ENCODE measurements at places on chromosomes 3 and 15. TPM values are rescaled to one million over a fixed set of nuclear protein-coding genes. Genes with fewer than 3 reads are reported as not detected.

Gene SPESP1
- 0.16 TPM for total RNA-seq

Gene PRR20G
- not detected for total RNA-seq

Gene CDC25A
- total RNA-seq = 3.7 TPM

Gene PCOLCE2
- 4.5 TPM for total RNA-seq

Gene HOMER2
- 76.7 TPM for total RNA-seq

Gene PLA2G4B
- total RNA-seq = 2.5 TPM

Gene FBXL22
- total RNA-seq = 0.47 TPM

Gene CFAP100
- 2.0 TPM for total RNA-seq

Gene TM4SF1
- 18.2 TPM for total RNA-seq

Gene TNNC1
- not detected for total RNA-seq

Gene LDHAL6B
- total RNA-seq = not detected

Gene LHFPL4
- 48.4 TPM for total RNA-seq

Gene ACTC1
- total RNA-seq = 0.31 TPM

Gene ATP13A4
- 17.2 TPM for total RNA-seq

Gene RARRES1
- total RNA-seq = 1.4 TPM

Gene DET1
- total RNA-seq = 9.8 TPM

Gene ARNT2
- 56.6 TPM for total RNA-seq

Gene GOLGA6L7
- total RNA-seq = not detected

Gene ALG1L2
- 0.62 TPM for total RNA-seq

Gene SLC24A1
- total RNA-seq = 1.4 TPM

Gene SLC9C1
- under 0.01 TPM for total RNA-seq

Gene NEK10
- 25.7 TPM for total RNA-seq

Gene STAC
- total RNA-seq = 12.8 TPM

Gene STRIT1
- total RNA-seq = not detected

Gene SOX14
- not detected for total RNA-seq

Gene NFKBIZ
- 2.3 TPM for total RNA-seq

Gene FGF12
- total RNA-seq = 187 TPM

Gene DUOXA2
- total RNA-seq = not detected

Gene IFRD2
- total RNA-seq = 15.1 TPM

Gene TAGLN3
- 151 TPM for total RNA-seq

Gene PPM1L
- total RNA-seq = 90.3 TPM

Gene CMTM7
- 0.31 TPM for total RNA-seq

Gene HESX1
- 0.47 TPM for total RNA-seq

Gene NDUFB5
- 135 TPM for total RNA-seq

Gene IQCF5
- not detected for total RNA-seq

Gene ZNF385D
- 14.0 TPM for total RNA-seq

Gene ZNF717
- total RNA-seq = 22.3 TPM

Gene MCF2L2
- 34.5 TPM for total RNA-seq

Gene PIF1
- total RNA-seq = 0.47 TPM

Gene IGSF10
- 0.31 TPM for total RNA-seq

Gene TRNT1
- 56.9 TPM for total RNA-seq

Gene CYP1A1
- 0.47 TPM for total RNA-seq

Gene EDEM1
- total RNA-seq = 8.4 TPM

Gene LRRC2
- 7.8 TPM for total RNA-seq

Gene LMAN1L
- not detected for total RNA-seq

Gene PTX3
- total RNA-seq = 10.9 TPM

Gene EXD1
- total RNA-seq = 0.78 TPM

Gene CCDC12
- total RNA-seq = 17.5 TPM

Gene IGF2BP2
- total RNA-seq = 27.0 TPM

Gene CEMIP
- 4.4 TPM for total RNA-seq

Data from occipital lobe (tissue), 3 donors.